Stimulated activated CD4-positive, alpha-beta T cell treated with anti-CD3 and anti-CD28 coated beads, Interleukin-1b, Interleukin-23, amount 100 ng/mL, for 4 hours (primary cell): ENCODE measurements at places on chromosomes 2 and 18.

DNA sequence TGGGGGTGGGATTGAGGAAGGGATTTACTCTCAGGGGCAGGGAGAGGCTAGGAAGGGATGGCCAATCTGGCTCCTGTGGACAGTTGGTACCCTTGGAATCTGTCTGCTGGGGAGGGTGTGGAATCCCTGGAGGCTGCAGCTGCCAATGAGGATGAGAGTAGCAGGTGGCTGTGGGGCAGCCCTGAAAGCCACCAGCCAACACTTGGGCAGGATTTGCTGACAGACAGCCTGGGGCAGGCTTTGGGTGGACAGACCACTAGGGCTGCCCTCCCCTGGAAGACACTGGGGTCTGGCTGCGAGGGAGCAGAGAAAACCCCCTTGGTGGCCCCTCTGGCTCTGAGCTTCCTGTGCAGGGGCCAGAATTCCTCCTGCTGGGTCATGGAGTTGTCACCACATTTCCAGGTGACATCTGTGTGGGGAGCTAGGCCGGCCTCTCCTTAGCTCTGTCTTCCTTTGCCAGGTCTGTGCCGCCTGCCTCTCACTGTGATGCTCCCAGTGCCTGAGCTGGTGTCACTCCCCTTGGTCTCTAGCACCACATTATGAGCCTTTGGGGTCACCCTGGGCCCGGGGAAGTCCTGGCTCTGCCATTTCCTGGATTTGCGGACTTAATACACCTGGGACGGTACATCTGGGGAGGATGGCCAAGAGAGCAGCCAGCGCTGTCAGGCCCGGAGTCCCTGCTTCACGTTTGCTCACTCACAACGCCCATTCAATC lies 13.4 kb upstream of the ARHGEF4 start:
- no peak for DNase-seq

DNA sequence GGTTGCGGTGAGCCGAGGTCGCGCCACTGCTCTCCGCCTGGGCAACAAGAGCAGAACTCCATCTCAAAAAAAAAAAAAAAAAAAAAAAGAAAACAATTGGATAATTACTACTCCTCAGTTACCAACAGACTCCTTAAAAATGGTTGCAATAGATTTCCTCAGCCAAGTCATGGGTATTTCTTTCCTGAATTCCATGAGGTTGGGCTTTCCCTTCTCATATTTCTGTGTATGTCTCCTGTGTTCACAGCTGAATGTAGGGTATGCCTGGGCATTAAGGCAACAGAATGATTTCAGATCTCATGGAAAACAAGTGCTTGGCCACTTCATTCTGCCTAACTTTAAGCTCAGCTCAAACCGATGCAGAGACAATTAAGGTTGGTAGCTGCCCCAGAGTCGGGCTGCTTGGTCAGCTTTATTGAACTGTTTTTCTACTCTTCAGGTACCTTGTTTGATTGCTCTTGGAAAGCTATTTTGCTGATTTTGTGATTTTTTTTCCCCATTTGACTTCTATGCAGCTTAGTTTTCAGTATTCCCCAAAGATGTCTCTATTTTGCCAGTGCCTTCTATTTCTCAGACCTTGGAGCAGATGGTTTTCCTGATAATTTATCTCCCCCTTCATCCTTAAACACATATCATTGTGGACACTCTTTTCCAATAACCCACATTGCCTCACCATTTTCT lies 24.8 kb downstream of the KIF5C start:
- DNase-seq, result no peak

- DNase-seq, result no peak
Measured at GRCh38 chr2:171531836-171532450, 9.7 kb downstream of the CYBRD1 start.

GRCh38 chr2:192126912-192127311 lies 67.8 kb downstream of the TMEFF2 start:
- DNase-seq, result no peak

- DNase-seq, result no peak
Measured at GRCh38 chr2:18799397-18799796, 210.0 kb upstream of the NT5C1B start.

- no peak for DNase-seq
Measured at GRCh38 chr2:124566518-124566970, 541.5 kb downstream of the CNTNAP5 start.

GRCh38 chr2:148402786-148403185 lies 241.8 kb upstream of the EPC2 start:
- DNase-seq, result no peak

DNA sequence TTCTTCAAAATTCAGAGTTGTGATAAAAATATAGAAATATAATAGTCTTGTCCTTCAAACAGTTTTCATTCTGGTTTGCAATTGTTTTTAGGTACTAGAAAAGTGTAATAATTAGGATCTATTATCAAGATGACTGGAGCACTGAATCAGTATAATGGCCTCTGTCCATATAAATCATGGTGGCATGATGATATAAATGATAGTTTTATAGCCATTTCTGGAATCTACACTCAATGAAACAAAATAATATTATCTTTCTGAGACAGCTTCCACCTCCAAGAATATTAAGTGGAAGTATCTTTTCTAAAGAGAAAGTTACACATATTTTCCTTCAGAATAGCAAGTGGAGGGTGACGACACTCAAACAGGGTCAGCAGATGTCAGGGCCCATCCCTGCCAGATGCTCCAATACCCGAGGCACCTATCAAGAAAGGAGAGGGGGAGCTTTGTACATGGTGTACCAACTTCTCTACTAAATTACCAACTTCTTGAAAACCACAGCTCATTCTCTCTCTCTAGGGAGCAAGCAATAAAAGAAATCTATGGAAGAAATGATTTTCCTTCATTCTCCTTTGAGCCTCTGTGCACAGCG lies 882.7 kb upstream of the CHAC2 start:
- no peak for DNase-seq

GRCh38 chr2:42744545-42745082 lies 19.3 kb downstream of the OXER1 start:
- no peak for DNase-seq

DNA sequence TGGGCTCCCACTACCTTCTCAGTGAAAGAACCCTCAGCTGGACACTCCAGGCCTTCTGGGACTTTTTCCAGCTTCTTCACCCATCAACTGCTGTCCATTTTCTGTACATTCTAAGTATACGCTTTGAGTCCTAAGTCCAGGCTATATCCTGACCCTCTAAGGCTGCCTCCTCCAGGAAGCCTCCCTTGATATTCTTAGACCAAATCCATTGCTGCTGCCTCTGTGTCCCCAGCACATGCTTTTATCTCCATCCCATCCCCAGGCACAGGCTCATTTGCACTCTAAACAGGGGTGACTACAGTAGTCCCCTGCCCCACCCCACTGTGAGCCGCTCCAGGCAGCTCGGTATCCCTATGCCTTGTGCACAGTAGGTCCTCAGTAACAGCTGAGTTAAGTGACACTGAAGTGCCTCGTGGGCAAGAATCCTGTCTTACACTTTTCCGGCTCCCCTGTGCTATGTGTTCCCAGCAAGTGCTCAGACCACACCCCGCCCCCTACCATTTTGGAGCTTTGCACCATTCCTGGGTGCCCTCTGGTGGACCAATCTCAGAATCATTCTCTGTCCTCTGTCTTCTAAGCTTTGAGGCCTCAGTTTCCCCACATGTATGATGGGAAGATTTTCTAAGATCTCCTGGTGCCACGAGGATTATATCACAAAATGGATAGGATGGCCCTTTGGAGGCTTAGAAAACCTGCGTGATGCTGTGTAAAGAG lies 34.9 kb downstream of the EMX1 start:
- DNase-seq, result no peak

DNA sequence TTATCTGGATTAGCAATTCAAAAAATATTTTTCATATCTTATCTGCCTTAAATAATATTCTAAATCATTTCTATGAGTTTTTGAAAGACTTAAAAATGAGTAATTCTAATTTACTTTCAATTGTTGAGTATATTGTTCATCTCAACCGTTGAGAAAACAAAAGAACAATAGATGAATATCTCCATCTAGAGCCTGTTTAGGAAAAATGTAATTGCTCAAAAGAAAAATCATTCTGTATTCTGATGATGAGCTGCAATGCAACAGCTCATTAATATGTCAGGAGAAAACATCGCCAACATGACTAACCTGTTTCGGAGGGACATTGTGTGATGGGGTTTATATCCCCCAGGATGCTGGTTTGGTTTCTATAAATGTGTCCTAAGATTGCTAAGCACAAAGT lies 417.6 kb downstream of the SUCLG1 start:
- DNase-seq, result no peak

DNA sequence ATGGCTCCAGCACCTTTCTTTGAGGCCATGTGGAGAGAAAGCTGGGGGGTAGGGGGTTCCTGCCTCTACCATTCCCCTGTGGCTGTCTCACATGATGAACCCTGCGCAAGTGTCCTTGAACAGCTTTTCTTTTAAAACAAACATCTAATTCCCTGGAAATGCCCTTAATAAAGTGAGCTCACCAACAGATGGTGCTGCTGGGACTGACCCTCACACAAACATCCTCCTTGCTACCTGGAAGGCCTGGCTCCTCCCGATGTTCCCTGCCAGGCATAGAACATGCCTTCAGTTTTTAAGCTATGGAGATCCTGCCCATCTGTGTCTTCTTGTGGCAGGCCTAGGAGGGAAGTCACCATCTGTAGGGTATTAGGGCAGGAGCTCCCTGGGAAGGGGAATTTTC lies 60.7 kb upstream of the GATA6 start:
- no peak for DNase-seq

- no peak for DNase-seq
Measured at GRCh38 chr18:63951302-63951705, 2.2 kb downstream of the HMSD start.

DNA sequence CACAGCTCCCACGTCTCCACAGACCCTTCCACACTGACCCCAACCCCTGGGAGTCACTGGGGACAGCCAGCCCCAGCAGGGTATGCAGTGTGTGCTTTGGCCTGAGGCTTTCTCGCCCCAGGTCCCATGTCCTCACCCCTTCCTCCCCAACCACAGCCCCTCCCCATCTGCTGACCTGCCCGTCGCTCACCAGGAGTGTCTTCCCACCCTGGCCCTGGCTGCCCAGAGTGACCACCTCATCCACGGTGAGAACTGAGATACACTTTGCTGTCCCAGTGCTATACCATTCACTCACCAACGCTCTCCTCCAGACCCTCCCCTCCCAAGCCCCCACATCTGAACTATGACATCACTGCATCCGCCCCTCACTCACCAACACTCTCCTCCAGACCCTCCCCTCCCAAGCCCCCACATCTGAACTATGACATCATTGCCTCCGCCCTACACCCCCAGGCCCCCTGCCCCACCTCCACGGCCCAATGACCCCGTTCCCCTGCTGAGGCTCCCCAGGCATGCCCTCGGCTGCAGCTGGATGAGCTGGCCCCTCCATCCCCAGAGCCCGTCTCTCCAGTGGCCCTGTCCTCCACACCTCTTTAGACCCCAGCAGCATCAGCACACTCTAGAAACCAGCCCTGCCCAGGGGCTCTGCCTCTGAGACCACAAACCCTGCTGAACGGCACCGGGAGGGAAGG lies 55.2 kb downstream of the ANKMY1 start:
- DNase-seq, result no peak

DNA sequence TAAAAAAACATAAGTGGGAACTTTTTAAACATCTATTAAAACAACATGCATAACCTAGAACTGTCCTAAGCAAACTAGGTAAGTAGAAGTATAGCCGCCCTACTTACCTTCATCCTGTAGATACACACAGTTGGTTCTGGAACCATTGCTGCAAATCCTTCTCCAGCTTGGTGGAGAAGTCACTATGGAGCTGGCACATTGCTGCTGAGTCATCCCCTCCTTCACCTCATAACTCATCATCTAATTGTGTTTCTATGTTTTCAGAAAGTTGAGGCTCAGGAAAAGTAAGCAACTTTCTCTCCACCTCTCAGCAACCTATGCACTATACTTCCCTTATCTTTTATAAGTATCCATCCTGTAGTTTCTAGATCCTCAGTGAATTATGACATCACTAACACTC lies 269.8 kb upstream of the MMADHC start:
- DNase-seq, result no peak
